CD4-positive, alpha-beta T cell treated with Interleukin-12 subunit alpha and Interleukin-12 subunit beta, for 1 hour (primary cell): ENCODE measurements at places on chromosomes 13 and 19.

- DNase-seq, result no peak
Observed at GRCh38 chr13:99133230-99133629, 67.4 kb upstream of the UBAC2 start.

DNA sequence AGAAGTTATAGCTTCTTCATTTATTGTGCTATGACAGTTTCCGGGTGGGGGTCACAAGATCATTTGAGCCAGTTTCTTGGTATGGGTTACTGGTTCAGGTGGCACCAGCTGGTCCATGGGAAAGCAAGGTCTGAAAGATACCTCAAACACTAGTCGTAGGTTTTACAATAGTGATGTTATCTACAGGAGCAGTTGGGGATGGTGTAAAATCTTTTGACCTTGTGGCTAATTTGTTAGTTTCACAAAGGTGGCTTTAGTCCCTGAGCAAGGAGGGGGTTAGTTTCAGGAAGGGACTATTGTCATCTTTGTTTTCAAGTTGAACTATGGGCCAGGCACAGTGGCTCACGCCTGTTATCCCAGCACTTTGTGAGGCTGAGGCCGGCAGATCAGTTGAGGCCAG lies 24.6 kb downstream of the CHST8 start:
- DNase-seq, result no peak

GRCh38 chr13:75426421-75426820 lies 55.5 kb downstream of the TBC1D4 start:
- DNase-seq, result no peak

- no peak for DNase-seq
Observed at GRCh38 chr13:19658831-19659230, 25.4 kb downstream of the MPHOSPH8 start.

GRCh38 chr19:12891553-12892021 lies 627 bp downstream of the GCDH start:
- no peak for DNase-seq

DNA sequence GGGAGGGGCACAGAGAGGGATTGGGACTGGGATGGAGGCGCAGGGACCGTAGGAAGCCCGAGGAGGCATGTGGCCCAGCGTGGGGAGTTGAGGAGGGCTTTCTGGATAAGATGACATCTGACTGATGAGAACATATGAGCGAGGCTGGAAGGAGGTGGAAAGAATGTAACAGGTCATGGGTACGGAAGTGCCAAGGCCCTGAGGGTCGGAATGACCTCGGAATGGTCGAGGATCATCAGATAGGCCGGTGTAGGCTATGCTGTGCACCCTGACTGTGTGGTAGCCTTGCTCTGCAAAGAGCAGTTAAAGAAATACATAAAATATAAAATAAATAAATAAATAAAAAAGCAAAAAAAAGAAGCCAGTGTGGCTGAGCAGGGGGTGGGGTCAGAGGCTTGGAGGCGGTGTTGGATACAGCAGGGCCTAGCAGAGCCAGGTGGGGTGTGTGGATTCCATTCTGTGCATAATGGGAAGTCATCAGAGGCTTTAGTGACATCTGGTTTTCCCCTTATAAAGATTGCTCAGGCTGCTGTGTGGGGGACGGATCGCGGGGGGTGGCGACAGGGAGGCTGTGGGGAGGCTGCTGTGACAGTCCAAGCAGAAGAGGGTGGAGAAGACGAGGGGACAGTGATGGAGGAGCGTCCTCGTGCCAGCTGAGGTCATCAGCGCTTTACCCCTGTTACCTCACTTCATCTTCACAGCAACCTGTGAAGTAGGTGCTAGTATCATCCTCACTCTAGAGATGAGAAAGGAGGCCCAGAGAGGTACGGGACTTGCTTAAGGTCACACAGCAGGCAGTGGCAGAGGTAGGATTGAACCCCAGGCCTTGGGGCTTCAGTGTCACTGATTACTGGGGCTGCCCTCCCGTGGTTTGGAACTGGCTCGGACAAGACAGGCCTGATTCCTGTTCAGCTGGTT lies 5.0 kb downstream of the PAK4 start:
- DNase-seq, result no peak

- DNase-seq, result no peak
Observed at GRCh38 chr13:32141462-32141861, 109.9 kb downstream of the FRY start.
